CD4-positive, alpha-beta T cell treated with Interleukin-15 for 4 hours (primary cell): ENCODE measurements at places on chromosomes 16 and 17.

GRCh38 chr16:56513091-56513490 is 6.7 kb downstream of the BBS2 start:
- DNase-seq = no peak

DNA sequence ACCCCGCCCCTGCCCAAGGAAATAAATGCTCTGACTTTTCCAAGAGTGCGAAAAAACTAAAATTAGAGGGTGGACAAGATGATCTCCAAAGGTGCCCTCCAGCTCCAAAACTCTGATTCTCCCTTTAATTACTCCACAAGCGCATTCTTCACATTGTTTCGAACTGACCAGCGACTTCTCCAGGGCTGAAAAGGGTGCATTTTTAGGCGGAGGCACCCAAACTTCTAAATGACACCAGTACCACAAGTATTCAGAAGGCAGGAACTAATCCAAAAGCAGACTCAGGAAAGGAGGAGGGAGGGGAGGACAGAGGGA is 750 bp downstream of the ZFHX3 start:
- DNase-seq = no peak

- no peak for DNase-seq
These were observed 2126.0 kb downstream of the TP53TG3F start for GRCh38 chr16:35585411-35585810.

DNA sequence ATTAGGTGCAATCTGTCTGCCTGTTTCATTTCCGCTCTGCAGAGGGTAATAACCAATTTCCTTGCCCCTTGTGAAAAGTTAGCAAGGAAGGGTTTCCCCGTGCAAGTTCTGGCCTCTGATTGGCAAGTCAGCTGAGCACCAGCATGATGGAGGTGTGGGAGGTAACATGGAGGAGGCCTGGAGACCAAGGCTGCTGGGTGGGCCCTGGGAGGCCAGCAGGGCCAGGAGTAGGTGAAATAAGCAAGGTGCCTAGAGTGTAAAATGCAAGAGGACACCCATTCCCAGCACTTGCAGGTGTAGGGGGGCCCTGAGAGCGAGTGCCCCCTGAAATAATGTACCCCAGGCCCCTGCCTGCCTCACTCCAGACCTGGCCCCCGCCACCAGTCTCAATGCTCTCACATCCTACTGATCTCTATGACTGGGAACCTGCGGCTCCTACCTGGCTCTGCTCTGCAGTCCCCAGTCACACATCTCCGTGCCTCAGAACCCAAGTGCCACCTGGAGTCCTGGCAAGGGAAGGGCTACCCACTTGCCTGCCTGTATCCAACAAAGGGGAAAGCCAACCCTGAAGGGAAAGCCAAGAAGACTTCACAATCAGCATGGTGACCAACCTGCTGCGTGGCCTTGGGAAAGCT is 116.2 kb downstream of the C16orf78 start:
- DNase-seq = no peak

- no peak for DNase-seq
These were observed 23.8 kb upstream of the SUPT4H1 start for GRCh38 chr17:58375811-58376210.
